NCI-H2081 treated with DMSO at 0.1 percent for 48 hours (cell line): ENCODE measurements at places on chromosomes 1 and 21.

GRCh38 chr1:226772446-226773139 is 33.5 kb upstream of the ITPKB start:
- no peak for DNase-seq

- no peak for DNase-seq
Measured at GRCh38 chr1:27001570-27002360, 8.3 kb downstream of the TRNP1 start.

DNA sequence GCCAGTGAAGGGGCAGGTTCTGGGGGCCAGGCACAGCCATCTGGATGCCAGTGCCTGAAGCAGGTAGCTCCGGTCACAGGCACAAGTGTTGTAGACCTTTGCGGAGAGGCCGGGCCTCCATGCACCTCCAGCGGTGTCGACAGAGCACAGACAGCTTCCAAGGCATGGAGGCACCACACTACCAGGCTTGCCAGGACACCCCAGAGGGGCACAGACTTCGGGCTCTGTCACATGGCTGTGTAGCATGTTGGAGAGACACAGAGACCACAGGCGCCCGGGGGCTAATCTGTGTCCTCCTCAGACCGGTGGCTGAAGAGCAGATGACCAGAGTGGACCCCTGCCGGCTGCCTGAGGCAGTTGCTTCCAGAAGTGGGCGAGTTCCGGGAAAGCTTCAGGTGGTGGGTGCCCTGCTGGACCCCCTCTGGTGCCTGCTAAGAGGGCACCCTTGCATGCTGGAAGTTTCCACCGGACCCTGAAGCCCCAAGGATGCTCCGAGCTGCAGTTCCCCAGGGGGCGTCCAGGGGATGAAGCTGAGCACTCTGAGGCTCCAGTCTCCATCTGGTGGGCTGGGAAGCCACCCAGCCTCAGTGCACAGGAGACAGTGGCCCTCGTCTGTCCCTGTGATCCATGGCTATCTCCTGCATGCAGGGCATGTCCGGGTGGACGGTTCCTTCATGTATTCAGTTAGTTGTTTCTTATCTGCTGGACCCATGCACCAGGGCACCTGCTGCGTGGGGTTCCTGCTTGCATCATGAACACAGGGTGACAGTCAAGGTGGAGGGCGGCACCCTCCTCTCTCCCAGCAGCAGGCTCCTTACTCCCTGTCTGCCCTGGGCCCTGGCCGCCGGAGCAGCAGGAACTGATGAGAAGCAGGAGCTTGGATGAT is 82.4 kb downstream of the OBSCN start:
- DNase-seq, result no peak

DNA sequence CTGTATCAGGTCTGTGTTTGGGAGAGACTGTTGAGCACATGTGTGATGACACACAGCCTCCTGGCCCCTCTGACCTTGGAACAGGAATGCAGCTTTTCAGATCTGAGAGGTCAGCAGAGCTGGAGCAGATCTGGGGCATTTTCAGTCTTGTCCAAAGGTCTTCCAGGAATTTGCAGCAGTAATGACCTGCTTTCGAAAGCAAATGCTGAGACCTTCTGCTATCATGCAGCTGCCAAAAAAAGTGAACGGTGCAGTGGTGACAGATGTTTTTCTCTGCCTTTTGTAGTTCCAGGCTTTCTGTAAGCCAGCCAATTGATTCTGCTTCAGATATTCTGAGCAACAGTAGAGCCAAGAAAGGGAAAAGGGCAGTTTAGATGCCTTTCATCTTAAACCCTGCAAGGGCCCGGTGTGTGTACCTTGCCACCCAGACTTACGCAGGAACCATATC is 137.8 kb upstream of the COA6 start:
- DNase-seq, result no peak

GRCh38 chr1:56202796-56203492 is 376.4 kb downstream of the PLPP3 start:
- DNase-seq, result no peak

GRCh38 chr1:164858096-164858632 is 299.2 kb downstream of the PBX1 start:
- no peak for DNase-seq
